ENCODE measurements at places on chromosomes 2 and 18.

- no peak overlapping the region for H3K27ac ChIP-seq
- peaks cover 8% of the 10 kb centered on the region for H3K27me3 ChIP-seq
These were observed 82.8 kb downstream of the INHBB start for GRCh38 chr2:120428748-120429147.

DNA sequence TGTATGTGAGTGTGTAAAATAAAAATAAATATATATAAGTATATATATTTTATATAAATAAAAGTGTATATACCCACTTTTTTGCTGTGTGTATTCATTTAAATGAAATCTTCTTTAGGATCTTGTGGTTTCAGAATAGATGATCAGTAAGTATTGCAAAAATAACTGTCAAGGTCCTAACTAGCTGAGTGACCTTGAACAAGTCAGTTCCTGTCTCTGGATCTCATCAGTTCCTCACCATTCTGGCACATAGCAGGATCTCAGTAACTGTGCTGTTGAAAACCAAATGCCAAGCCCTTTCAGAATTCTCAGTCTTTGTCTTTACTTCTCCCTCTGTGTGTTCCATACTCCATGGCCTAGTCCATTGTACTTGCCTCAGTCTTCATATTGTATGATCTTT lies 115.3 kb upstream of the CXCR4 start:
- H3K4me1 ChIP-seq = peaks cover 16% of the 10 kb centered on the region
- H3K27me3 ChIP-seq = 0 out of 2 replicates have a peak, but pooled peaks cover 8% of the 10 kb centered on the region
- no peak for DNase-seq
- no peak overlapping the region for H3K27ac ChIP-seq
- H3K4me3 ChIP-seq = no peak overlapping the region

- H3K27ac ChIP-seq = no peak overlapping the region
- 0 out of 2 replicates have a peak, but pooled peaks cover 4% of the 10 kb centered on the region for H3K4me1 ChIP-seq
- no peak overlapping the region for H3K4me3 ChIP-seq
These were observed 54.7 kb downstream of the ASAP2 start for GRCh38 chr2:9261231-9261883.

- 0 out of 2 replicates have a peak, but pooled peaks cover 2% of the 10 kb centered on the region for H3K4me1 ChIP-seq
- no peak overlapping the region for H3K27ac ChIP-seq
- H3K4me3 ChIP-seq = no peak overlapping the region
- DNase-seq = no peak
These were observed 15.3 kb downstream of the SP9 start for GRCh38 chr2:174350018-174350417.

GRCh38 chr2:132804051-132804450 lies 134.0 kb upstream of the LYPD1 start:
- no peak for DNase-seq
- H3K4me1 ChIP-seq = no peaks in the 10 kb centered on the region
- H3K27me3 ChIP-seq = peaks cover 12% of the 10 kb centered on the region
- H3K27ac ChIP-seq = no peak overlapping the region

DNA sequence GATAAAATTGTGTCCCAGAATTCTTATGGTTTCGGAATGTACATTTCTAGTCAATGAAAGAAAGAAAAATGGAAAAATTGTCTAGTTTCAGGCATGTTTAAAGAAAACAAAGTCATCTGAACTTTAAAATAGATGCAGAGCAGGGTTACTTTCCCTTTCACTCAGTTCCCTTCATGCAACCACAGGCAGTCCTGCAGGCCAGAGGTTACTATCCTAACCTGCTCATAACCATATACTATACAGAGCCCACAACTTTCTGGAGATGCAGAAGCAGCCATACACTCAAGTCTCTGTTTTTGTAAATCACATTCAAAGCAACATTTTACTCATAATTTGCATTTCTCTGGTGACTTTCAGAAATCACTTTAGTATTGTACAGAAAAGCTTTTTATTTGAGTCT lies 690.3 kb downstream of the MBD2 start:
- no peak overlapping the region for H3K27ac ChIP-seq
- H3K36me3 ChIP-seq = no peaks in the 10 kb centered on the region
- no peak for DNase-seq
- H3K4me1 ChIP-seq = no peaks in the 10 kb centered on the region
- no peak overlapping the region for H3K4me3 ChIP-seq

DNA sequence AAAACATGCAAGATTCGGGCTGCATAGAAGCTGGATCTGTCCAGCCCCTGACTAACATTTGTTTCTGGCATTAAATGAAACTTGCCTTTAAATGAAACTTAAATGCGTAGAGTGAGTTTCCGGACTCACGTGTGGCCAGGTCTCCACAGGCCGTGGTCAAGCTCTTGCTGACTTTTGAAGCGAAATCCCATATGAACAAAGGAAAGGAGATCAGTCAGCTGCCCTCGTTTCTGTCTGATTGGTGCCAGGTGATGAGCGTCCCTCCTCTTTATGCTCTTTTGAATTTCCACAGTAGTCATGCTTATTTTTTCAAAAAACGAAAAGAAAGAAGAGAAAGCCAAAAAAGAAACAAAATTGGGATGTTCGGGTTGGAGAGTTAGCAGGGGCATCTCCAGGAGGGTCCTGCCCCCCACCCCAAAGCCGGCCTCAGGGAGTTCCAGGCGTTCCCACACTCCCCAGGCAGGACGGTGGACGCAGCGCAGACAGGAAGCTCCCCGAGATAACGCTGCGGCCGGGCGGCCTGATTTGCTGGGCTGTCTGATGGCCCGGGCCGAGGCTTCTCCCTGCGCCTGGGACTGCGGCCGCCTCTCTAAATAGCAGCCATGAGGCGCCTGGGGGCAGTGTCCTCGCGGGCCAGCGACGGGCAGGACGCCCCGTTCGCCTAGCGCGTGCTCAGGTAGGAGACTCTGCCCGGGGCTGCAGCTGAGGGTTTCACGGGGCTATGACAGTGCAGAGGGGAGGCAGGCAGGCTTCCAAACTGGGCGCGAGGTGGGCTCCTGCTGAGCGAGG lies at the start of gene COLEC11:
TSS of gene COLEC11 (plus strand) at position 620 of the 789 bp plus-strand sequence. CDS start 9,229 bp downstream, outside the sequence.
- no peaks in the 10 kb centered on the region for H3K36me3 ChIP-seq
- no peaks in the 10 kb centered on the region for H3K4me1 ChIP-seq
- H3K27me3 ChIP-seq = no peaks in the 10 kb centered on the region
- H3K27ac ChIP-seq = no peak within 1 kb of the TSS

- no peaks in the 10 kb centered on the region for H3K4me1 ChIP-seq
- H3K36me3 ChIP-seq = no peaks in the 10 kb centered on the region
- no peak overlapping the region for H3K4me3 ChIP-seq
- no peak overlapping the region for H3K27ac ChIP-seq
- DNase-seq = no peak
These were observed 47.8 kb upstream of the MGAT5 start for GRCh38 chr2:134206031-134206430.

GRCh38 chr2:193627927-193628272 lies 1433.2 kb upstream of the TMEFF2 start:
- no peaks in the 10 kb centered on the region for H3K36me3 ChIP-seq
- H3K4me1 ChIP-seq = no peaks in the 10 kb centered on the region
- no peak overlapping the region for H3K27ac ChIP-seq
- no peaks in the 10 kb centered on the region for H3K27me3 ChIP-seq
- no peak overlapping the region for H3K4me3 ChIP-seq
- DNase-seq = no peak

DNA sequence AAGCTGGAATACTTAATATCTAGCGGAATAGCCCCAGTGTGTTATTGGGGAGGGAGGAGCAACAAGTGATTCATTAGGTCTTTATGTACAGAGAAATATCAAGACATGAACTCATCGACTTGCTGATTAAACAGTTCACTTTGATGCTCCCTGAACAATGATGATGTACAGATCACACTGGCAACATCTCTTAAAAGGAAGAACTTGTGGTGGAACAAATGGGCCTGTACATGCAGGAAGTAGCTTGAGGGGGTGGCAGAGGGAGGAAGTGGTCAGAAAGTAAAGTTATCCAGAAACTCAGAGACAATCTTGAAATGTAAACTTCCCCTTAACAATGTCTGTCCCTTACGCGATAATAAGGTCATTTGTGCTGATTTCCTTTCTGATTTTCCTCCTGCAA lies 90.5 kb downstream of the NXPH2 start:
- H3K27me3 ChIP-seq = no peaks in the 10 kb centered on the region
- DNase-seq = no peak
- H3K27ac ChIP-seq = no peak overlapping the region

DNA sequence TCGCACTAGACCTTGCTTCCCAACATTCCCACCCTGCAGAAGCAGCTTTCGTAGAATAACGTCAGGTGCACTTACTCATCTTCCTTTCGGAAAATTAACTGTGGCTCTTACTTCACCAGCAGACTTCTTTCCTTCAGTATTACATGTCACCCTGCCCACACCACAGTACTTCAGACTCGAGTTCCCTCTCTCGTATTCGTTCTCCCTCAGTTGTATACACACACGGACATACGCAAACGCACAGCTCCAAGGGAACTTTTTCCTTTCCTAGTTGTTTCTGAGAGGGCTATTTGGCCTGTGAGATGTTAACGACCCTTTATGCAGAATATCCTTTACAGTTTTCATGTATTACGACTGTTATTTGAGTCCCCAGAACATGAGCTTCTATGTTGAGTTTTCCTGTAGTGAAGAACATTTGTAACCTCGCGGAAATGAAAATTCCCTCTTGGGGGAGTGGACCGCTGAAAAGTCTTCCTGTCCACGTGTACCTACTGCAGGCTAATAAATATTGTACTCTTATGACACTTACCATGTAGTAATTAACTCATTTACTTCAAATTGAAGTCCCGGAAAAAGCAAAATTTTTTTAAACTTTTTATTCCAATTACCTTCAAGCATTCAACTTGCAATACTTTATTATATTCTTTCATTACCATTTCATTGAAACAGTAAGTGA lies 908 bp downstream of the ERLEC1 start:
- no peaks in the 10 kb centered on the region for H3K36me3 ChIP-seq
- H3K27me3 ChIP-seq = no peaks in the 10 kb centered on the region
- H3K27ac ChIP-seq = peak overlapping the region; percentile 67
- peaks cover 9% of the 10 kb centered on the region for H3K4me1 ChIP-seq
- no peak for DNase-seq

DNA sequence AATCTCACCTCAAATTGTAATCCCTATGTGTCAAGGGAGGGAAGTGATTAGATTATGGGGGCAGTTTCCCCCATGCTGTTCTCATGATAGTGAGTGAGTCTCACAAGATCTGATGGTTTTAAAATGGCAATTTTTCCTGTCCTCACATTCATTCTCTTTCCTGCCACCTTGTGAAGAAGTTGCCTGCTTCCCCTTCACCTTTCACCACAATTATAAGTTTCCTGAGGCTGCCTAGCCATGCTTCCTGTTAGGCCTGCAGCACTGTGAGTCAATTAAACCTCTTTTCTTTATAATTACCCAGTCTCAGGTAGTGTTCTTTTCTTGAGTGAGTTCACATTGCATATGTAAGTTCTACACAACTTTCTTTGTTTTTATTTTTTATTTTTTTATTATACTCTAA lies 271.5 kb downstream of the EXOC6B start:
- no peak for DNase-seq
- H3K4me3 ChIP-seq = no peak overlapping the region

GRCh38 chr18:55489034-55489986 lies 98.7 kb downstream of the TCF4 start:
- H3K4me3 ChIP-seq = no peak overlapping the region
- H3K36me3 ChIP-seq = no peaks in the 10 kb centered on the region
- no peak for DNase-seq
- no peaks in the 10 kb centered on the region for H3K27me3 ChIP-seq
- H3K27ac ChIP-seq = no peak overlapping the region
- no peaks in the 10 kb centered on the region for H3K4me1 ChIP-seq

DNA sequence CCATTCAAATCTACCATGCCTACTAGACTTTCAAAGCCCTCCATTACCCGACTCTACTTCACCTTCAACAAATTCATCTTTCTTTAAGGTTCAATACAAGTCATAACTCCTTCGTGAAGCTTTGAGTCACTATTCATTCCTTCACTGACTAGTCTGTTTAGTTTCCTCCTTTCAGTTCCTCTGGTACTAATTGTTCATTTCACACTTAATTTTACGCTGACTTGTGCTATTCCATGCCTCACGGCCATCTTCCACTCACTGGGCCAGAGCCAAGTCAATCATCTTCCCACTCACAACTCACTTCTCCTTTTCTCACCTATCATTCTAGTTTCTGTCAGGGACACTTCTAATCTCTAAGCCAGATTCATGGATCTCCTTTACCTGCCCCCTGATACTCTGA lies 136.2 kb downstream of the MTX2 start:
- H3K4me1 ChIP-seq = no peaks in the 10 kb centered on the region
- no peaks in the 10 kb centered on the region for H3K27me3 ChIP-seq

- H3K4me1 ChIP-seq = peaks cover 36% of the 10 kb centered on the region
- no peak for DNase-seq
- H3K27ac ChIP-seq = no peak overlapping the region
- H3K36me3 ChIP-seq = no peaks in the 10 kb centered on the region
- no peak overlapping the region for H3K4me3 ChIP-seq
These were observed 365.5 kb upstream of the ID2 start for GRCh38 chr2:8316356-8316755.

- no peak overlapping the region for H3K4me3 ChIP-seq
- H3K36me3 ChIP-seq = no peaks in the 10 kb centered on the region
- peaks cover 3% of the 10 kb centered on the region for H3K27me3 ChIP-seq
- DNase-seq = no peak
These were observed 92.5 kb upstream of the NCK2 start for GRCh38 chr2:105652014-105652796.

- H3K36me3 ChIP-seq = no peaks in the 10 kb centered on the region
- peaks cover 5% of the 10 kb centered on the region for H3K4me1 ChIP-seq
- no peak for DNase-seq
- H3K27me3 ChIP-seq = no peaks in the 10 kb centered on the region
- no peak overlapping the region for H3K4me3 ChIP-seq
These were observed 139.8 kb downstream of the LTBP1 start for GRCh38 chr2:33086400-33087015.

DNA sequence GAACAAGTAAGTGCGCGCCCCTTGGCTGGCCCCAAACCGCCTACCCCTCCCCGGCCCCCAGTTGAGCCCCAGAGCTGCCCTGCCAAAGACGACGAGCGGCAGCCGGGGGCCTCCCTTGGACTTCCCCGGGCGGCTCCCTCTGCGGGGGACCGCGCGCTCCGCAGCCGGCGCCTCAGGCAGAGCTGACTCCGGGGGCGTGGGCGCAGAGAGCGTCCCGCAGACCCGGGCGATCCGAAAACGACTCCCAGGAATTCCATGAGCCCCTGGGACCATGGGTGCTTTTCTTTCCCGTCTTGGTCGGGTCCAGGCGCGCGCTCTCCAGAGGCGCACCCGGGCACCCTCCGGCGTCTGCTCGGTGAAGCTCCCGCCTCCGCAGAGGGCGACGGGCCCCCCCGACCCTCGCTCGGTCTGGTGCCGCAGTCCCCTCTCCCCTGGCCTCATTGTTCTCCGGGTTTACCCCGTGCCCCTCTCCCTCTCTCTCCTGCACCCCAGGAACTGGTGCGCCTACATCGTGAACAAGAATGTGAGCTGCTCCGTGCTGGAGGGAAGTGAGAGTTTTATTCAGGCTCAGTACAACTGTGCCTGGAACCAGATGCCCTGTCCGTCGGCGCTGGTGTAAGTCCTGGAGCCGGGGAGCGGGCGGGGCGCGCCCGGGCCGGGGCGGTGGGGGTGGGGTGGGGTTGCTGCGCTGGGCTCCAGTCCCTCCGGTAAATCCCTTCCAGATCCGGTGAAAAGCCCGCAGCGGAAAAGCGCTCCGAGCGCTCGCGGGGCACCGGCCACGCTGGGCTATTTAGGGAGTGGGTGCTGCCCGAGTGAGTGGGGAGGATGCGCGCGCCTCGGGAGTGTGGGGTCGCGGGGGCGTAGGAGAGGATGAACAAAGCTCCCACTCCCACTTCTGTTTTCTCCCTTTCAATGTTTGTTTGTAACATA lies 776 bp downstream of the EMILIN2 start:
- no peak for DNase-seq
- no peak overlapping the region for H3K27ac ChIP-seq
- H3K4me1 ChIP-seq = no peaks in the 10 kb centered on the region
- no peak overlapping the region for H3K4me3 ChIP-seq
- no peaks in the 10 kb centered on the region for H3K36me3 ChIP-seq
